NCI-H69 (cell line): ENCODE measurements at places on chromosomes 3 and 15.

DNA sequence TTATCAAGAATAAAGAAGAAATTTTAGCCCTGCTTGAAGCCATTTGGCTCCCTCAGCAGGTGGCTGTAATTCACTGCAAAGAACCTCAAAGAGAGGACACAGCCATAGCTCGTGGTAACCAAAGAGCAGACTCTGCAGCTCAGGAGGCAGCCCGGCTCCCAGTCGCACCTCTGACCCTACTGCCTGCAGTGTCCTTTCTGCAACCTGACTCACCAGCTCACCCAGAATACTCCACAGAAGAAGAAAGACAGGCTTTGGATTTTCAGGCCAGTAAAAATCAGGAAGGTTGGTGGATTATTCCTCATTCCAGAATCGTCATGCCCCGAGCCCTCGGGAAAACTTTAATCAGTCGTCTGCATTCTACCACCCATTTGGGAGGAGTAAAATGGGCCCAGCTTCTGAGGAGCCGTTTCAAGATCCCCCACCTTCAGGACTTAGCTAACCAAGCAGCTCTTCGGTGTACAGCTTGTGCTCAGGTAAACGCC is 38.6 kb downstream of the ZBTB11 start:
- peak; percentile 46 for DNase-seq

- peak; percentile 92 for DNase-seq
Measured at GRCh38 chr3:71955240-71956068, 170.5 kb upstream of the PROK2 start.

- peak; percentile 3 for DNase-seq
Measured at GRCh38 chr15:88627463-88627862, 6.3 kb downstream of the AEN start.

DNA sequence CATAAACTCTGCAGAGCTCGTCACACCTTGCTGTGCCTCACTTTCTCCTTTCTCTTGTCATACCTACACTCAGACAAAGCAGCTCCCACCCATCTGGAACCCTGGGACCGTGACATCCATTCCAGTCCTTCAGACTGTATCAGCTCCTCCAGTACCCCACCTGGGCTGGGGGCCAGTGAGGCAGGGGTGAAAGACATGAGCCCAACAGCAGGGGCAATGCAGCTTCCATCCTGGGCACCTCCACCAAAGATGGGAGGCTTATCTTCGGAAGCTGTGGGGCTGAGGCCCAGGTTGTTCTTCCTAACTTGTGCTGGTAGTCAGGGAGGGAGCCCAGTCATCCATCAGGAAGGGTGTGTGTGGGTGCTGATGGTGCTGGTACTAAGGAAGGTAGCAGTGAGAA is 109.2 kb downstream of the EEFSEC start:
- DNase-seq, result no peak

DNA sequence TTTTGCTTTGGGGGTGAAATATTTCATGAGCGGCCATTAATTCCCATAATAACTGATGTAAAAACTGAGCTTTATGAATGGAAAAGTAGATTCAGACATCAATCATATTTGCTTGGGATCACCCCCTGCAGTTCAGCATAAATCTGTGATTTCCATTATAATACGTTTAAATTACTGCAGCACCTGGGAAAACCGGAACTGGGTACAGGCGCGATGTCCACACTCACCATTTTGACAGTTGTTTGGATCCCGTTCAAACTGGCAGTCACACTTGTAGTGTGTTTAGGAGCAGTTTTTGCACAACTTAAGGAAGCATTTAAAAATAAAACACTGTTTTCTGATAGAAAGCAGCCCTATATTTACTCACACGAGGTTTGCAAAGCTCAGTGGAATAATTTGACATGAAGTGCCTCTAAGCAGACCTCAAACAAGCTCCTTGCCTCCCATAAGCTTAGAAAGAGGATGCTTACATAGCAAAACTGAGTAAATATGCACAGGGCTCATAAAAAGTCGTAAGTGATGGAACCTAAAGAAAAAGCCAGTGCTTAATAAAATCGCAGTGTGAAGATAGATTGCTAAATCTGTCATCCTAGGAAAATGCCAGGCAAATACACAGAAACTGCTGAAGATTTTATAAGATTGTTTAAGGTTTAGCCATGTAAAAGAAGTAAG is 377.6 kb downstream of the PTPRG start:
- peak; percentile 69 for DNase-seq

- no peak for DNase-seq
Measured at GRCh38 chr3:13134166-13134878, 61.1 kb upstream of the IQSEC1 start.

- DNase-seq, result no peak
Measured at GRCh38 chr3:48042071-48042760, 26.0 kb upstream of the MAP4 start.

- no peak for DNase-seq
Measured at GRCh38 chr3:30203301-30203700, 403.1 kb upstream of the TGFBR2 start.

- DNase-seq, result no peak
Measured at GRCh38 chr3:194869482-194870169, 183.9 kb downstream of the FAM43A start.

GRCh38 chr15:65730549-65731172 is 61.4 kb downstream of the DENND4A start:
- no peak for DNase-seq

DNA sequence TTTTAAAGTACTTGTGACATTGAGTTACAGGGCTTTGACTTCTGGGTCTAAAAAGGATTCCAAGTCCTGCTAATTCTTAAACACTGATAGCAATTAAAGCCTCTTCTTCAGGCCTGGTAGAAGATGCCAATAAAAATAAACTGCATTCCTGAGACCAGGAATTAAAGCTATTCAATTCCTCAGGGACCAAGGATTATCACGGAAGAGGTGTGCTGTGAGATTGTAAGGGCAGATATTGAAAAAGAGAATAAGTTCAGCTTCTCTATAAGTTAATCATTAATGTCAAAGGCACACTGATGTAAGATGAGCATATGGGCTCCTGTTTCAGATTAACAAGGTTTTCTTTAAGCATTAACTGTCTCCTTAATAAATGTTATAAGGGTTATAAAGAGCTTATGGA is 611.3 kb downstream of the SI start:
- DNase-seq, result no peak

DNA sequence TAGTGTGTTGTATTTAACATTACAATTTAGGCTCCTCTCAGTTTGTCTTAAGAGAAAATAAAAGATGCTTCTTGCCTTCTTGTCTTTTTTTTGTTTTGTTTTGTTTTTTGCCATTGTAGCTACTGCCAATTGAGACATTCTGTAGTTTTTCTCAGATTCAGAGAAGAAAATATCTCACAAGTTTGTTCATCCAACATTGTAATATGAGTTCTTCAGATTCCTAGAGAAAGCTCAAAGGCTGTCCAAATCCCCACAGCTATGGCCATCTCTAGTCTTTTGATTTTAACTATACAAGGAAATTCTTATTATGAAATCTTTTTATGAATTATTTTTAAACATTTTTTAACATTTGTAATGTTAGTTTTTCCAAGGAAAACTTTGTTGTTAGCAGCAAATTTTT is 264.7 kb downstream of the RBMS3 start:
- no peak for DNase-seq

GRCh38 chr3:169813278-169813677 is 574 bp upstream of the LRRC34 start:
- DNase-seq, result no peak
